ENCODE measurements at places on chromosomes 3 and 15.
A peak's percentile ranks its signal among the peaks of the same experiment; 100 is the strongest.

- no peak for DNase-seq
Observed at GRCh38 chr15:100683434-100683833, 81.0 kb downstream of the ASB7 start.

DNA sequence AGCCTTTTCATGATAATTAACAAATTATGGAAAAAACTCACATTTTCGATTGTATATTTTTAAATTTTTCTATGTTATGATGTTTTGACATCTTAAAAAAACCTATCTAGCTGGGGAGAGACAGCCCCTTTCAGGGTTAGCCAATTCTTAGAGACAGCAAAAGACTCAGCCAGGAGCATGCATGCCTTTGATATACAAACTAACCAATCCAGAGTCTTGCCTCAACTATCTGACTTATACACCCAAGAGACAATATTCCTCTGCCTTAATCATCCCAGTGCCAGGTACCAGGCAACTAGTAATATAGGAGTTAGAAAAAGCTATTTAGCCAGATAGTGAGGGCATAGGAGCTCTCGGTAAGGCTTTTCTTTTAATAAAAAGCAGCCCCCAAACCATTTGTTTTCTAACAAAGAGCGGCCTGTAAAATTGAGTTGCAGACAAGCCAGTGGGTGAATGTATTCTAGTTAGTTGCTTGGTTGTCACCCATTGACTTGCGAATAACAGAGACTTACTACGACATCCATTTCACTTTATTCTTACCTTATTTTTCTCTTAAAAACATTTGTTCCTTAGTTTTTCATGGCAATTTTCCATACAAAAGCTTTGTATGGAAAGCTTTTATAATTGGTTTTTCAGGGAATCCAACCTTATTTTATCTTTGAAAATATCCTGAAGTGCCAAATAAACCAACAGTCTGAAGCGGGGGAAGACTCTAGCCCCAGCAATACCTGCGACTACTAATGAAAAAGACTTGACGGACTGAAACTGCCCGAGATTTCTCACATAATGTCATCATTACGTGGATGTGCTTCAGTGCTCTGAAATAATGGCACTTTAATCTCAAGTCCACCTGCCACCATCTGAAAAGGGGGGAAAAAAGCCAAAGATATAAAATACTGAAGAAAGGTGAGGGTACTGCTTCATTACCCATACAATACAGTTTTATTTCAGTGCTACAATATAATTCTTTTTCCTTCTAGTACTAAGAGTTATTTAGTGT lies 64.6 kb upstream of the ATP2C1 start:
- DNase-seq: no peak

DNA sequence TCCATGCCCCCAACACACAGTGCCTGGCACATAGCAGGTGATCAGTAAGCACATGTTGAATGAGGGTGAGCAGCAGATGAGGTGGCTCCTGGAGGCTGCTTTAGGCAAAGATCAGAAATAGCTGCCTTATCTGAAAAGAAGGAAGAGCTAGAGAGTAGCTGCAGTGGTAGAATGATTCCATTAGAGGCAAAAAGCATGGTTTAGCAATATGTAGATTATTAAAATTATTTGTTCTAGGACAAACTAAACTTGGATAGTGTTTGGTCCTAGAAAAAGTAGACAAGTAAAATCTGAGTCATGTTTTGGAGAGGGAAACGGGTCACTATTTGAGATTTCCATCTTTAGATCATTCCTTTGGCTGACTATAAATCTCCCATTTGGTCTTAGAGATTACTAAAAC lies 32.1 kb downstream of the KIF7 start:
- DNase-seq: no peak

- DNase-seq: no peak
Observed at GRCh38 chr3:16073203-16073602, 101.3 kb upstream of the GALNT15 start.

DNA sequence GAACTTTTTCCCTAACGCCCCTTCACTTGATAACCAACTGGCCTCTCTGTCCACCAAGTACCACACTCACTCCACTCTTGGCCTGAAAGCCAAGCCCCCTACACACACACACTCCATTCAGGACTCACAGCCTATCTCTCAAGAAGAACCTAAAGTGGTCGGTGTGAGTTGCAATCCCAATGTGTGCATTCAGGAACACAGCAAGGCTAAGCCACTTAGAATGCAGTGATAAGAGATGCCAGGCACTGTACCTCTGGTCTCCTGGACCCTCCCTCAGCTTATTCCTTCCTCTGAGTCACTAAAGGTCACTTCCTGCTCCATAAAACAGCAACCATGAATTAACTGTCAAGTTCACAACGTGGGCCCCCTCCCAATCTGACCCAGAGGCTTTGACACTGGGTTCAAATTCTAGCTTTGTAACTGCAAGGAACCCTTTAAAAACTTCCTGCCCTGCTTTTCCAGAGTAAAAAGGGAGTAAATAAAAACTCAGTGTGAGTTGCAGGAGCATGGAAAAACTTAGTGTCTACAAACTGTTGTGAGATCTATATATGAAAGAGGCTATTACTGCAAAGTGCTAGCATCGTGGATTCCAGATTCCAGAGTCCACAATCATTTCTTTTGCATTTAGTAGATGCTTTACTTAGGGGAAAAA lies 17.6 kb upstream of the KCNMB3 start:
- no peak for DNase-seq

DNA sequence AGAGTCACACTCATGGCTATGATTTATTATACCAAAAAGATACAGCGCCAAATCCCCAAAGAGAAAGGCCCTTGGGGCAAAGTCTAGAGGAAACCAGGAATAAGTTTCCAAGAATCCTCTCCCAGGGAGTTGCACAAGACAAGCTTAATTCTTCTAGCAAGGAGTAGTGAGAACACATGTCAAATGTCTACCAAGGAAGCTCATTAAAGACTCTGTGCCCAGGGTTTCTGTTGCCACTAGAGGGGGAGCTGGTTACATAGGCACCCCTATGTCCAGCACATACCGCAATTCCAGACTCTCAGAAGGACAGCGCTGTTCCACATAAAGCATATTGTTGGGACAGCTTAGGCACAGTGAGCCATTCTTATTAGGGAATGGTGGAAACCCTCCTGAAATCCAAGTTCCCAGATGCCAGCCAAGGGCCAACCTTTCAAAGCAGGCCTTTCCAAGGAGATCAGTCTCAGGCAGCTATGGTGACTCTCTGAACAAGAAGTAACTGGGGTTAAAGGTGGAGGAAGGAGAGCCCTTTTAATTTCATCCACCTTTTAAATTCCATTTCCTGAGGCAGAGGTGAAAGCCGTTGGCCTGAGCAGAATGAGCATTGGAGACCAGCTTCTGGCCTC lies 194.2 kb downstream of the UACA start:
- peak; percentile 22 for DNase-seq

- no peak for DNase-seq
Observed at GRCh38 chr3:175421902-175422301, 562.8 kb downstream of the NAALADL2 start.

GRCh38 chr15:87582169-87582568 lies 674.4 kb downstream of the NTRK3 start:
- DNase-seq: no peak

DNA sequence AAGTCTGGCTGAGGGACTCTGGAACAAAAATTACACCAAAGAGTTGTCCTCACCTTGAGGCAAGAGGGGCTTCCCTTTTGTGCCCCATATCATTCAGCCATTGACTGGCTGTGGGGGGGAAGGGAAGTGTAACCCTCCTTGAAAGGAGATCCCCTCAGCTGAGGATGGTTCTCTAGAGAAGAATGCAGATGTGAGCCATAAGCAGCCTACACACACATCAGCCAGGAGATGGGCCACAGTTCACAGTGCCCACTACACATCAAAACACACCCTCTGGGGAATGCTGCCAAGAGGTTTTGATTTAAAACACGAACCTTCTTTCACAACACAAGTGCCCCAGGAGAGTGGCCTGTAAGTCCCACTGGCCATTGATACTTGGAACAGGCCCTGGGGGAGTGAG lies 231.2 kb upstream of the CTDSPL start:
- DNase-seq: no peak

- DNase-seq: peak; percentile 70
Observed at GRCh38 chr15:26974120-26974780, 3.3 kb downstream of the GABRG3 start.

DNA sequence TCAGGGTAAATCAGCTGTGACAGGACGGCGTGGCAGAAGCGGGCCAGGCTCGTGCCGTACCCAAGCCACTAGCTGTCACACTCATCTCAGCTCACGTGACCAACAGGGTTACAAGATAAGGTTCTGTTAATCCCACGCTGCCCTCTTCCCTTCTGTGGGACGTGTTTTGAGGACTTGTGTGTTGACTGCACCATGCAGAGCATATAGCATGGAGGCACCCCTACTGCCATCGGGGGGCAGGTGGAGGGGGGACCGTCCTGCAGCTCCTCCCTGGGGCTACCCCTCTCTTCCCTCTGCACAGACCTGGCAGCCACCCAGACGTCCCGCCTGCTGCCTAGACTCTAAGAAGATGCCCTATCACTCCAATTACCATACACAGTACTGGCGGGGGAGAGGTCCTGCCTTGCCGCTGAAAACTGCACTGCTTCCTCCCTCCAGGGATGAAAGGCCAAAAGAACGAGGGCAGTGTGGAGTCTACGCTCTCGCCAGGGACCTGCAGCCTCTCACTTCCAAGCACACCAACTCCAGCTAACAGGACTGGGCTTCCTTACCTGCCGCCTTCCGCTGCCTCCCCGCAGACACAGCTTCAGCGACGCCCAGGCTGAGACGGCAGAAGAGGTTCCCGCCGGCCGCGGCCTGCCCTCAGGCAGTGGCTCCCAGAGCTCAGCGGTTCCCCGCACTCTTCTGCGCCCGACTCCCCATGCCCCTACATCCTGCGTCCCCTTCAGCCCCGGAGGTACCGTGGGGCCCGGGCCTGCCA lies at the start of gene TNK2:
TNK2 (minus strand) TSS at position 618 of the 760 bp plus-strand sequence. CDS start 19,963 bp downstream, outside the sequence.
- peak; percentile 80 for DNase-seq

- DNase-seq: peak; percentile 62
Observed at GRCh38 chr15:100457201-100457600, 71.5 kb downstream of the CERS3 start.

Measured in DMS53 (cell line).